ENCODE measurements at places on chromosomes 4 and X. TPM values are rescaled to one million over a fixed set of nuclear protein-coding genes. Genes with fewer than 3 reads are reported as not detected.

The TIGD2 gene
- 2.1 TPM for total RNA-seq

DNA sequence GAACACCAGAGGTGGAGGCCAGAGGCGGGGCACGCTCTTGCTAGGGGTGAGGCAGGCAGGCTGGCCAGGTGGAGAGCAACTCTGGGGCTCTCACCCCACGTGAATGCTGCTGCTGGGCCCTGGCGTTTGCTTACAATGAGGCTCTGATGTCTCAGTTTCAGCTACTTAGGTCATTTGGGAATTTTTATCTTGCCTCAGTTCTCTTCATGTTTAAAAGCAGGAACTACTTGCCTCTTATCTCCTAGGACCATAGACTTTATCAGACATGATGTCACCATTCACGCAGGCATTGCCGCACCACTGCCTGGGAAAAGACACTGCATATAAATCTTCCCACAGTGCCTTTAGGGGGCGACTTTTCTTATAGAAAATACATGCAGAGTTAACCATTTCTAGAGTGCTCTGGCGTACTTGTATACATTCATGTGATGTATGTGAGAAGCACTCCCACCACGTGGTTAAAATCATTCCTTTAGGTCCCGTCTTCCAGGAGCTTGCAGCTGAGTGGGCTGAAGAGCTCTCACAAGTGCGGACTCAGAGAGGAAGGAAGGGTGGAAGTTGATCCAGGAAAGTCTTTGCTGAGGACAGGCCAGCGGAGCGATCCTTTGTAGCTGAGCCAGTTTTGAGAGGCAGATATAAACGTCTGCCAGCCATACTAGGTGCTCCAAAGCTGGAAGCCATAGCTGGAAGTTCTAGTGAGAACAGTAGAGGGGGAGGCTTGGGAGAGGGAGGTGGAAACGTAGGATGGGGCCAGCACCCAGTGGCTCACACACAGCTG is 84.3 kb upstream of the CLDN34 start:
- H3K4me3 ChIP-seq, result no peak overlapping the region
- H3K36me3 ChIP-seq, result no peaks in the 10 kb centered on the region
- H3K4me1 ChIP-seq, result peaks cover 14% of the 10 kb centered on the region
- DNase-seq, result no peak

The POLA1 gene
- total RNA-seq, result 6.4 TPM

The ASB9 gene
- total RNA-seq, result 2.1 TPM

DNA sequence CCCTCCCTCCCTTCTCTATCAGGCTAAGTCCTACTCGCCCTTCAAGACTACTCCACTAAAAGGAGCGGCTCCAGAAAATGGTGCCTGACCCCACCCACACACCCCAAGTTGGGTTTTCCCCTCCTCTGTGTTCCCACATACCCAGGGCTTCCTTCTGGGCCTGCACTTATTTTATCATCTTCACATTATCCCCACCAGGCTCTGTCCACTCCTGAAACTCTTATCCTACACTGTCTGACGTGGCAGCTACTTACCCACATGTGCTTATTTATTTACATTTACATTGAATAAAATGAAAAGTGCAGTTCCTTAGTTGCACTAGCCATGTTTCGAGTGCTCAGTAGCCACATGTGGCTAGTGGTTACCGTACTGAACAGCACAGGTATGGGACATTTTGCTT is 5.1 kb upstream of the KDM5C start:
- DNase-seq, result no peak
- no peaks in the 10 kb centered on the region for H3K27me3 ChIP-seq
- H3K27ac ChIP-seq, result no peak overlapping the region
- H3K36me3 ChIP-seq, result no peaks in the 10 kb centered on the region

GRCh38 chrX:11371106-11371505 is 77.9 kb downstream of the AMELX start:
- no peaks in the 10 kb centered on the region for H3K27me3 ChIP-seq
- no peaks in the 10 kb centered on the region for H3K4me1 ChIP-seq
- H3K27ac ChIP-seq, result no peak overlapping the region
- H3K36me3 ChIP-seq, result no peaks in the 10 kb centered on the region

- H3K4me1 ChIP-seq, result peaks cover 6% of the 10 kb centered on the region
- peak; percentile 62 for DNase-seq
Measured at GRCh38 chrX:39766855-39767254, 330.9 kb downstream of the BCOR start.

DNA sequence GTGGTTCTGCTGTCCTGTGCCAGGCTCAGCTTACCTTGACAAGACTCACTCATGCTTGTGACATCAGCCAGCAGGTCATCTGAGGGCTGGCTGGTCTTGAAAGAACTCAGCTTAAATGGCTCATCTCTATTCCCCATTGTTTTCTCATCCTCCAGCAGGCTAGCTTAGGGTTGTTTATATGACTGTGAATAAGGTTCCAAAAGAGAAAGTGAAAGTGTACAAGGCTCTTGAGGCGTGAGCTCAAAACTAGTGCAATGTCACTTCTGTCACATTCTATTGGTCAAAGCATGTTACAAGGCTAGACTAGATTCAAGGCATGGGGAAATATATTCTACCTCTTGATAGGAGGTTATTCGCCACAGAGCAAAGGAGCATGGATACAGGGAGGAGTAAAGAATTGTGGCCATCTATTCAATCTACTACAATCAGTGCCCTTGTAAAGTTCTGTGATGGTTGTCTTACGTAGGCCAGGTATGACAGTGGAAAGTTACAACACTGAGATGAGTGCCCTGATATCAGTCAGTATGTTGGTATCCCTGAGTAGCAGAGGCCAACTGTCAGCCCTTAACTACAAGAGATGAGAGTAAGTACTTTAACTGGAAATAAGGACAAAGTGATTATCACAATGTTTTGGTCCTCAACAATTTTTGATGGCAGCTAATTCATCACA is 19.8 kb upstream of the TMLHE start:
- no peaks in the 10 kb centered on the region for H3K27me3 ChIP-seq
- H3K36me3 ChIP-seq, result no peaks in the 10 kb centered on the region
- no peak for DNase-seq
- no peak overlapping the region for H3K27ac ChIP-seq
- H3K4me3 ChIP-seq, result no peak overlapping the region

- no peaks in the 10 kb centered on the region for H3K36me3 ChIP-seq
- no peaks in the 10 kb centered on the region for H3K27me3 ChIP-seq
- no peak overlapping the region for H3K27ac ChIP-seq
Measured at GRCh38 chrX:10223276-10223675, 66.5 kb downstream of the CLCN4 start.

GRCh38 chr4:128600410-128600809 is 209.1 kb upstream of the JADE1 start:
- no peaks in the 10 kb centered on the region for H3K36me3 ChIP-seq
- H3K4me1 ChIP-seq, result peaks cover 51% of the 10 kb centered on the region
- H3K27ac ChIP-seq, result peak overlapping the region; percentile 92
- peak; percentile 43 for DNase-seq
- H3K4me3 ChIP-seq, result no peak overlapping the region
